ENCODE measurements at places on chromosomes 12 and 14.

- no peak for DNase-seq
These were observed 802 bp upstream of the TMPRSS12 start for GRCh38 chr12:50841716-50842531.

- no peak for DNase-seq
These were observed 19.1 kb downstream of the BCL7A start for GRCh38 chr12:122040579-122041386.

DNA sequence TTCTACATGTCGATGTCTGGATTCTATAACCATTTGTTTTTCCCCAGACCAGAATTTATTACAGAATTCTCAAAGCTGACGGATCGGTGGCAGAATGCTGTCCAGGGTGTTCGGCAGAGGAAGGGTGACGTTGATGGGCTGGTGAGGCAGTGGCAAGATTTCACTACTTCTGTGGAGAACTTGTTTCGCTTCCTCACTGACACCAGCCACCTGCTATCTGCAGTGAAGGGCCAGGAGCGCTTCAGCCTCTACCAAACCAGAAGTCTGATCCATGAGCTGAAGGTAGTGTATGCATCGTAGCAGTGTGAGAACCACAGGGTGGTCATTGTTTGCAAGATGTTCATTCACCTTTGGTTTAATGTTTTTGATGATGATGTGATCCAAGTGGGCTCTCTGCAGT is 124.0 kb downstream of the ESR2 start:
- no peak for DNase-seq

DNA sequence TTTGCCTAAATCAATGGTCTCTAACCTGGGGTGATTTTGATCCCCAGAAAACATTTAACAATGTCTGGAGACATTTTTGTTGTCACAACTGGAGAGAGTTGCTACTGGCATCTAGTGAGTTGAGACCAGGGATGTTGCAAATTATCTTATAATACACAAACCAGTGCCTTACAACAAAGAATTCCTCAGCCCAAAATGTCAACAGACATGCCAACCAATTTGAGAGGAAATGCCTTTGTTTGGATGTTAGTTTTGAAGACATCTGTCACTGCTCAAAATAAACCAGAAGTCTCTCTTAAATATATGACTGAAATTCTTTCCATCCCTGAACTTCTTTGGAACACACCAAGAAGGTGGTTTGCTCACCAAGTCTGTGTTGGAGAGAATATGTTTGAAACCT is 336.9 kb upstream of the ATP2B1 start:
- DNase-seq: no peak

- DNase-seq: no peak
These were observed 25.7 kb upstream of the CERS5 start for GRCh38 chr12:50192908-50193307.

DNA sequence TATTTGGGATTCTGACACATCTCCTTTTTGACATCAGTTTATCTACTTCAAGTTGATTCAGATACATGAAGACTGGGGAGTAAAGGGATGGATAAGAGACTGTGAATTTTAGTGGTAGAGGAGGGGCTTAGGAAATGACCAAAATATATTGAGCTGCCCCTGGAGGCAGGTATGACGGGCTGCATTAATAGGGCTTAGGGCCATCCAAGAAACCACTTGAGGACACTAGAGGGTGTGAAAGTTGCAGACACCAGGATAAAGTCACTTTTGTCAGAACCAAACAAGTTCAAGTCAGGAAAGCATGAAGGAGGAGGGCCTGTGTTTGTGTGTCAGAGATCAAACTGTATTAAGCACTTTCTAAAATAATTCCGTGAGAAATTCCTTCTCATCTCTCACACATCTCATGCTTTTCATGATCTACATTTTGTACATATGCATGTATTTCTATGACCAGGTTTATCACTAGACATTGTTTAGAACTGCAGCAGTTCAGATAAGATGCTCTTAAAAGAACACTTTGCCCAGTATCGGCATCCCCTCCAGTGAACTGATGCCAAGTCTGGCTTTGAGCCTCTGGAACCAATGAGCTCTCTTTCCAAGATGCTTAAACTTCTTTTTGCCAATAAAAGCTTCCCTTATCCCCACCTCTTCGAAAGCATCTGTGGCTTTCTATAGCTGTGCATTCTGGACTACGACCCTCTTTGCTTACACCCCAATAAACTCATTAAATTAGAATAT is 136.9 kb downstream of the SLC38A1 start:
- no peak for DNase-seq

GRCh38 chr12:50246873-50247612 is 36.3 kb downstream of the LIMA1 start:
- peak; percentile 81 for DNase-seq

DNA sequence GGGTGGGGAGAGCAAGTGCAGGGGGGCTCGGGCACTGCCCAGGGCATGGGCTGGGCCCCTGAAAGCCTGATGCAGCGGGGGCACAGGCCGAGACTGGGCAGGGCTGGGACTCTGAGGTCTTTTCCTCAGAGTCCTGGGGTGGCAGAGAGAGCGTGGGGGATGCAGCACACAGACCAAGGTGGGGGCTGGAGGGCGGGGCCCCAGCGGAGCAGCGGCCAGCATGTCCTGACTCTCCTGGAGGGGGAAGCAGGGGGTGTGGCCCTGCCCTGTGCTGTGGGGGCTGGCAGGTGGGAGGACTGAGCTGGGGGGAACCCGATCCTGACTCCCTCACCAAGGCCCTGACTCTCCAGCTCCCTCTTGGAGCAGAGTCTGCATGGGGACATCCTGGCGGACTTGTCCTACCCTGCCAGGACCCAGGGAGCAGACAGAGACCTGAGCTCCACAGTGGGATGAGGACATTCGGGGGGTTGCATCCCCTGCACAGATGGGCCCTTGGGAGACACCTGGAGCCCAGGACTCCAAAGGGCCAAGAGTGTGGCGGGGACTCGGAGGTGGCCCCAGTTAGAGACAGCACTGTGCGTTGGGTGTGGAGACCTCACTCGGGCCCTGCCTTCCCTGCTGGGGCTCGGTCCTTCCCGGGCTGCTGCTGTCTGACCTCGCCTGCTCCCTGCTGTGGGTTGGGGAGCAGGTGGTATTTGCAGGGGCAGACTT is 326.1 kb downstream of the TMEM121 start:
- DNase-seq: no peak

DNA sequence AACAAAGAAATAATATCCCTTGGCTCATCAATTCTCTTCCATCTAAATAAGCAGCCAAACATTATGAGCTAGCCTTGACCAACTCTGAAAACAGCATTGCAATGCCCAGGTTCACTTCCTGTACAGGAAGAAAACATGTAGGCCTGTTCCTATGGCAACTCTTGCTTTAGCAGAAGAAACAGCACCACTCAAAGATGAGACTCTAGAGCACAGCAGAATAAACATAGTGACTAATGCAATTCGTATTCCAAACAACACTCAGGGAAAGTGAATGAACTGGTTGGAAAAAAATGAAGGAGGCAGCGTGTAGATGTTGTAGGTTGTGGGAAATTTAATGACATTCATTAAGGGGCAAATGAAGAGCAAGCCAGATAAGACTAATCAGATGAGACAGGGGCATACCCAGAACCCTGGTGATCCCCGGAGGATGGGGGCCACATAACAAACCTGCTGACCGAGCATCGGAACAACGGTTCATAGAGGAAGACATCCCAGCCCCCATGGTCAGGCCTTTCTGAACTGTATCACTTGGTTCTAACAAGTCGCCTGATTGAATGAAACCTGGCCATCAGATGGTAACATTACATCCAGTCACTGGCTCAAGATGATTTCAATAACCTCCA is 9.0 kb downstream of the ARHGDIB start:
- peak; percentile 66 for DNase-seq

- no peak for DNase-seq
These were observed 420.1 kb downstream of the FUT8 start for GRCh38 chr14:65832431-65833266.

DNA sequence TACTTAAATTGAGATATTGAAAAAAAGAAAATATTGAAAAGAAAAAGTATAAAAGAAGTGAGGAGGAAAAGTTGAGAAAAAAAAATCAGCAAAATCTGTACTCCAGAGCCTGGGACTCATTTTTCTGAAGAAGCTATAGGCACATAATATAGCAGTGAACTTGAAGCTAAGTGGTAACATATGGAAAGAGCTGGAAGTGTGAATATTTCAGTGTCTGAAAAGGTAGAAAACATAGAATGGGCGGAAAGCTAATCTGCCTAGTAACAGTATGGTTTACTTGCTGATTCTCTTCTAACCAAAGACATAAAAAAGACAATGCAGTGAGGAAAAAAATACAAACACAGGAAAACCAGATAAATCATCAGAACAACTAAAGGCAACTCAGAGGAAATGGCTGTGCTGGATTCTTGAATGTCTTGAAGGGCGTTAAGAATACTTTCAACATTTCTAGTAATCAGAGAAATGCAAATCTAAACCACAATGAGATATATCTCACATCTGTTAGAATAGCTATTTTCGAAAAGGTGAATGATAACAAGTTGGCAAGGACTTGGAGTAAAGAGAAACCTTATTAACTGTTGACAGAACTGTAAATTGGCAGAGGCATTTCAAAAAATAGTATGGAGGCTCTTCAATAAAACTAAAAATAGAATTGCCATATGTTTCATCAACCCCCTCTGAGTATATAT is 784.6 kb downstream of the LRFN5 start:
- DNase-seq: no peak

GRCh38 chr14:58865514-58866281 is 227.9 kb downstream of the DACT1 start:
- no peak for DNase-seq

DNA sequence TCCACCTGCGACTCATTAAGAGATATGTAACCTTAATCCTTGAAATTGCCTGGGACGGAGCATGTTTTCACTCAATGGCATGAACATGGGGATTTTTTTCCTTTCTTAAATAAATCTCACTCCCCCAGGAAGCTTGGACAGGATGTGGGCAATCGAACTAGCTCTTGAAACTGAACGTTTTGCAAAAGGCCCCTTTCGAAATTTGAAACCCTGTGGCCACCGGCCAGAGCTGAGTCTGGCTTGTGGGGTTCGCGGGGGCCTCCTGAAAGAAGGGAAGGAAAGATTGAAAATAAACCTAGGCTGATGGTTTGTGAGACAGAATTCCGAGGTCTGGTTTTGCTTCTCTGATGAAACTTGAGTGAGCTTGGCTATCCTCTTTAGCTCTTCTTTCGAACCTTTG is 101.4 kb upstream of the RTL1 start:
- peak; percentile 37 for DNase-seq

GRCh38 chr14:80465546-80466220 is 254.4 kb upstream of the DIO2 start:
- no peak for DNase-seq

DNA sequence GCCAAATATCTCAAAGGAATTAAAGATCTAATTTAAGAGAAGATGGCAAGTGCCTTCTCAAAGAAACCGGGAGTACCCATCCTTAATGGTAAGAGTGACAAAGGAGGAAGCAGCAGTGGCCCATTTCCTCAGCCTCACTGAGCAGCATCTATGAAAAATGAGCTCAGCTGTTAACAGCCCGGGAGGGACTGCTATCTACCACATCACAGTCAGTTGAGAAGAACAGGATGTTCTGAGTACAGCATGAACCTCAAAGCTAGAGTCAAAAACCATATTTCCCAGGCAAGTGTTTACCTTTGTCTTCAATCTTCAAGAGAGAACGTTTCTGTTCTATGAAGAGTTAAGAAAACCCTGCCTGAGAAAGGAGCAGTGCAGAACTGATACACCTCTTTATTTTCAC is 115.0 kb downstream of the BTG1 start:
- peak; percentile 30 for DNase-seq

DNA sequence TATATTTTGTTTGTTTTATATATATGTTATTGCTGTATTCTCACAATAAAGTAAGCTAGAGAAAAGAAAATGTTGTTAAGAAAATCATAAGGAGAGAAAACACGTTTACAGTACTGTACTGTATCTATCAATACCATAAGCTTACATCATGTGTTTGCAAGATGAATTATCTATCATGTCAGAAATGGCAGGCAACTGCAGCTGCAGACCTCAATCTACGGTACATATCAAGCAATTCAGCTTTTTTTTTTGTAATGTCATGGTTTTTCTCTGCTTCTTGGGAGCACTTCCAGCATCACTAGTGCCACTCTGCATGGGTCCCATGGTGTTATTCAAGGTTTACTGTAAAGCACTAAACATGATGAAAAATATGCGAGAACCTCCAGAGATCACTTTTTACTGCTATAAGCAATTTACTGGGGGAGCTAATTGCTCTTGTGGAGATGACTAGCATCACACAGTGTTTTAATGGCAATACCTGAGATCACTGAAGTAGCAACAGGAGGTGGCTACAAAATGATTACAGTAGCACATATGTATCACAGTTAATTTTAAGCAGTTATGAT is 9.0 kb upstream of the KRT2 start:
- no peak for DNase-seq

DNA sequence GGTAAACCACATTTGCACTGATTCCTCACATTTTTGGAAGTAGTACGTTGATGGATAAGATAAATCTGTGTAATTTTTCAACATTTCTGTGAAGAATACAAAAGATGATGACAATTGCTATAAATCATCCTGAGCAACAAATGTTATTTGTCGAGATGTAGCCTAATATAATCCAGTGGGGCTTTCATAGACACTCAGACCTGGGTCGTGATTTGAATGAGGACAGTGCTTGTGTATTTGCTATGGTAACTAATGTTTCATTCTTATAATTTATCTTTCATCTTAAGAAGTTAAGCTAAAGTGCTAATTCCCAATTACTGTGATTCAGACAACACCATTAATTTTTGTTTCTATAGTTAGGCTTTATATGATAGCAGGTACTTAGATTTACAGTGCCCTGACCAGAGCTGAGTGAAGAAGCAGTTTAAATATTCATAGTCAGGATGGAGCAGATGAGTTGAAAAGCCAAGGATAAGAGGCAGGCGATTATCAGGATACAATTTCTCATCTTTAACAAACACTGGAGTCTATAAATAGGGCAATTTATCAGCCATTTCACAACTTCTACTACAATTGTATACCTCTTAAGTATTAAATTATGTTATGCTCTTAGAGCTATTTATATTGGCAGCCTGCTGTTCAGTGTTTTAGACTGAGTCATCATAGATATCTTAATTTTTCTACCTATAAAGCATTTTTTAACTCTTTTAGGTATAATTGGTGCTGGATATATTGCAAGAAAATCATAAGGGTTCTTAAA is 359.9 kb downstream of the TRHDE start:
- no peak for DNase-seq

DNA sequence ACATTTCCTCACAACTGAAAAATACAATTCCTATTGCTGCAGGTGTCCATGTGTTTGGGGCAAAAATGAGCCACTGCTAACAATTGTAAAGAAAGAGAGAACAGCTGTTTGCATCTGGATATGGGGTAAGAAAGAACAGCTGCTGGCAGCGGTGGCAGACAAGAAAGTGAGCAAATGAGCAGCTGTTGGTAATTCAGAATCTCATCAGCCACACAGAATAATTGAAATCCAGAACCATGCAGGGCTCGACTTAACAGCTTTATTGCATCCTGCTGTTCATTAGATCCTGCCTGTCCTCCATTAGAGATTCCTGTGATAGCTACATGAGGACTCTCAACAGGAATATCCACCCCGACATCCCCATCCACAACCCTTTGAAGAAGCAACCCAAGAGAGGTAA is 62.5 kb upstream of the TSPAN8 start:
- DNase-seq: no peak

- no peak for DNase-seq
These were observed 75.0 kb upstream of the MAP1LC3B2 start for GRCh38 chr12:116483959-116484750.
